ENCODE measurements at places on chromosomes 2 and 18. TPM values are rescaled to one million over a fixed set of nuclear protein-coding genes. Genes with fewer than 3 reads are reported as not detected.

The RGPD3 gene
- 0.05 TPM for total RNA-seq

The MALL gene
- 2.0 TPM for total RNA-seq

The LAMA1 gene
- not detected for total RNA-seq

The LCT gene
- 0.16 TPM for total RNA-seq

The CD207 gene
- not detected for total RNA-seq

DNA sequence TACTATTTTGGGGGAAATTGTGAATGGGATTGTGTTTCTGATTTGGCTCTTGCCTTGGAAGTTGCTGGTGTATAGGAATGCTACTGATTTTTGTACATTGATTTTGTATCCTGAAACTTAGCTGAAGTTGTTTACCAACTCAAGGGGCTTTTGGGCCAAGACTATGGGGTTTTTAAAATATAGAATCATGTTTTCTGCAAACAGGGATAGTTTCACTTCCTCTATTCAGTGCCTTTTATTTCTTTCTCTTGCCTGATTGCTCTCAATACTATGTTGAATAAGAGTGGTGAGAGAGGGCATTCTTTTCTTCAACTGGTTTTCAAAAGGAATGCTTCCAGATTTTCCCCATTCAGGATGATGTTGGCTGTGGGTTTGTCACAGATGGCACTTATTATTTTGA, 1383.8 kb upstream of the ACVR2A start:
- H3K27me3 ChIP-seq, result no peaks in the 10 kb centered on the region
- H3K4me3 ChIP-seq, result no peak overlapping the region
- no peaks in the 10 kb centered on the region for H3K36me3 ChIP-seq

GRCh38 chr2:88199912-88200682, 30.0 kb downstream of the THNSL2 start:
- peaks cover 14% of the 10 kb centered on the region for H3K4me1 ChIP-seq
- peaks cover 56% of the 10 kb centered on the region for H3K27me3 ChIP-seq
- no peaks in the 10 kb centered on the region for H3K36me3 ChIP-seq
- no peak overlapping the region for H3K27ac ChIP-seq
- no peak overlapping the region for H3K4me3 ChIP-seq

GRCh38 chr18:79986726-79987125, 1.6 kb downstream of the TXNL4A start:
- peak overlapping the region; percentile 92 for H3K4me3 ChIP-seq
- H3K27me3 ChIP-seq, result no peaks in the 10 kb centered on the region
- H3K27ac ChIP-seq, result peak overlapping the region; percentile 91
- DNase-seq, result no peak
- peaks cover 50% of the 10 kb centered on the region for H3K4me1 ChIP-seq

DNA sequence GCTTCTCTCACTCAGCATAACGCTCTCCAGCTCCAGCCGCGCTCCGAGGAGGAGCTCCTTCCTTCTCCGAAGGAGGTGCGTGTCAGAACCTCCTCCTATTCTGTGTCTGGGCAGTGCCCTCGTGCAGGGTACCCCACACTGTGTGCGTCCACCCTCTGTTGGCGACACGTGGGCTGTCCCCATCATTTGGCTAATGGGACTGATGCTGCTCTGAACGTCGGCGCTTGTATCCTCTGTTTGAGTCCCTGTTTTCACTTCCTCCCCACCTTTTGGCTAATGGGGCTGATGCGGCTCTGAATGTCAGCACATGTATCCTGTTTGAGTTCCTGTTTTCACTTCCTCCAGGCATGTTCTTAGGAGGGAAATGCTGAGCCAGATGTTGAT, 22.2 kb downstream of the KCNG2 start:
- DNase-seq, result no peak
- H3K36me3 ChIP-seq, result no peaks in the 10 kb centered on the region
- H3K4me1 ChIP-seq, result peaks cover 7% of the 10 kb centered on the region
- no peak overlapping the region for H3K27ac ChIP-seq
- H3K27me3 ChIP-seq, result peaks cover 6% of the 10 kb centered on the region

DNA sequence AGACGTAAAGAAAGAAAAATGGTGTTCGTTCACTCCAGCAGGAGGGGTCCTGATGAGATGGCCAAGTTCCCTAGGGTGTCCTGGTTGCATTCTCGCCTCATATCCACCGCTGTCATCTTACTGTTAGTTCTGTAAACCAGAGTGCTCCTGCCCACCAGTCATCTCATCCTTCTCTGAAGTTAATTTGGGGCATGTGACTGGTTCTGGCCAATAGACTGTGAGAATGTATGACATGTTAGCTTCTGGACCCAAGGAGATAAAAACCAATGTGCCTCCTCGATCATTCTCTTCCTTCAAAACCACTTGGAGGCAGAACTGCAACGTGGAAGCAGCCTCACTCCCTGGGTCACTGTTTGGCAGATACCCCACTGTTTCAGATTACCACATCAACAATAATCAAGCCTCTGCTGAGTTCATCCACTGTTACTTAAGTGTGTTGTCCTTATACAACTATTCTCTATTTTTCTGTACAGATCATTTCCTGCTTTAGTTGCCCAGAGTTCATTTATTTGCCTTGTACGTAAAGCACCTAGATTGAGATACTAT, 759.1 kb downstream of the TSN start:
- no peaks in the 10 kb centered on the region for H3K4me1 ChIP-seq
- DNase-seq, result no peak
- H3K4me3 ChIP-seq, result no peak overlapping the region
- H3K27me3 ChIP-seq, result no peaks in the 10 kb centered on the region

DNA sequence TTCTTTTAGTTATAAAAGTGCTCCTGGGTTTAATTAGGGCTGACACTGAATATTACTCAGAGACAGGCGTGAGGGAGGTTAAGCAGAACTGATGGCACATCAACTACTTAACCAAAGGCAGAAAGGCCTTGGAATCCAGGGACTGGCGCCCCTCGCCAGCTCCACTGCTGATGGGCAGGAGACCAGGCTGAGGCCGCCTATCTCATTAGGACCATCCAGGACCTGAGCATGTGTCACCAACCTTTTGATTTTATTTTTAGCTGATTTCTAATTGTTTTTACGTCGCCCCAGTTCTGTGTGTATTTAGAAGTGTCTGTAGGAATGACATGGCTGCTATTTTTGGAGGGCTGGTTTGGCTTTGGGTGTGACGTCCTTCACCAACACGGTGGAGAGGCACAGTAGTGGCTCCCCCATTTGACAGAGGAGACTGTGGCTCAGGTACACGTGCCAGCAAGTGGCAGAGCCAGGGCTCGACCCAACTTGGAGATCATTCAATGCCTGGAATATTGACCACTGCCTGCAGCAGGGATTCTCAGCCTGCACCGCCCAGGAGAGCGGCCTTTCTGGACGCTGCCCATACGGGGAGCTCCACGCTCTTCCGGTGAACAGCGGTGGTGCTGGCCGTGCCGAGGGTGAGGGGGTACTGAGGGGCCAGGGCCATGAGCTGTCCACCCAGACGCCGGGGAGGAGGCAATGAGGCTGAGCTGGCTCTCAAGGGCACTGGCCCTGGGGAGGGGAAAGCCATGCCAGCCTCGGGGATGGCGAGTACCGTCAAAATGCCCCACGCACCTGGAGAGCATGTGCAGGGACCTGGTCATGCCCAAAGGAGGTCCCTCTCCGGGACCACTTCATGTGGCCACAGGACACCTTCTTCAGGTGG, 205.7 kb downstream of the ASB1 start:
- no peak overlapping the region for H3K27ac ChIP-seq
- no peak overlapping the region for H3K4me3 ChIP-seq
- no peak for DNase-seq
- no peaks in the 10 kb centered on the region for H3K4me1 ChIP-seq
- H3K27me3 ChIP-seq, result peaks cover 3% of the 10 kb centered on the region
